ENCODE measurements at places on chromosomes 6 and 20.

DNA sequence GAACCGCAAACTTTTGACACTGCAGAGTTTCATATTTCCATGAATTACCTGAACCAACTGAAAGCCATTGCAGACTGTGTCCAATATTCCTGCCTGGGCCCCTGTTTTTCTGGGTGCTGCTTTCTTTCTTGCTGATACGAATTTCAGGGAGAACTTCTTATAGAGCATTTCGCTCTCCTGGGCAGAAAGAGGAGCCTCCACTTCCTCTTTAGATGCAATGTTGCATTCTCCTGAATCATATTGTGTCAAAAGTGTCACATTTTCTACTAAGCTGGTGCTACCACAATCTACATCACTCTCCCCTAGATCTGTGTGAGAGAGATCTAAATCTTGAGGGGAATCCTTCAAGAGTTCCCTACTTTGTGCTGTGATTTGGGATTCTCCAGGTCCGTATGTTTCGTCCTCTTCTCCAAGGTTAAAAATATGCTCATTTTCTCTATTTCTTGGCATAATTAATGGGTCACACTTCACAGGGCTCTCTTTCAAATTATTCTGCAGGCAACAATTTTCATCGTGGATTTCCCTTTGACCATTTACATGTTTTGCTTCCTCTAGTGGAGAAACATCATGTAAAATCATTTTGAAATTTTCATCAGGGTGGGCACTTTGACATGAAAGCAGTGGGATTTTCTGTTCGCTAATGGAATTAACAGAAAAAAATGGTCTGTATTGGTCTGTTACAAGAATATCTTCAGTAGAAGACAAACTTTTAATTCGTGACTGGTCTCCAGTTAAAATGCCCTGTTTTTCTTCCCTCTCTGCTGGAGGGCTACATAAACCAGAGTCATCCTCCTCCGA is 102.3 kb downstream of the DST start:
- no peak for DNase-seq

DNA sequence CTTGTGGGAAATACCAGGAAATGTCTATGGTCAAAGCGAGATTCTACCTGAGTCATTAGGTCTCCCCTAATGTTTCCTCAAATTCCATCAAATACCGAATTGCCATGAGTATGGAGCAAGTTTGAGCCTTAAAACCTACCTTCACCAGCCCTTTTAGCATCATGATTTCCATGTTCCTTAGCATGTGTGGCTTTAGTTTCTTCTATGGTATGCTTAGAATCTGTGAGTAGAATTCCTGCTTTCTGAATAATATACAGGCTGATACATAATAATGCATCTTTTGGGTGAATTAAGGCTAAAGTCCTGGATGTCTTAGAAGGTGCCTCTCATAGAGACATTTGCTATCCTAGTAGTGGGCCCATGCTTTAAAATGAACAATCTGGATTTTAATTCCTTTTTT is 32.0 kb downstream of the TSPYL4 start:
- no peak for DNase-seq

DNA sequence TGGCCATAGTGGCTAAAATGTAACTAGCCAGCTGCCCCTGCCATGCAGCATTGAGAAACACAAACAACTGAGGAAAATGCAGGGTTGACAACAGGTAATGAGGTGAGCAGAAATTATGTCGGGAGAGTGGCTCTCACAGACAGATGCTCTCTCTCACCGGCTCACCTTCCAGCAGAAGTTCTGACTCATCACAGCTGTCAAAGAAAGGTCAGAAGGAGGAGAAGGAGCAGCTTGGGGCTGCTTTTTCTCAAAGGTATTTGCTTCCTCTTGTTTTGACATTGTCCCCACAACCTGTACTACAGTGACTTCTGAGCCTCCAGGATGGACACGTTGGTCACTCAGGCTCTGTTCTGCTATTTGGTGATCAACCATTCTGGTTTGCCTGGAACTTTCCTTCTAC is 190.5 kb upstream of the HEY2 start:
- DNase-seq, result no peak

GRCh38 chr20:44765701-44766347 is 20.2 kb downstream of the KCNK15 start:
- DNase-seq, result no peak

- no peak for DNase-seq
Observed at GRCh38 chr20:32484225-32484957, 100.7 kb downstream of the NOL4L start.

DNA sequence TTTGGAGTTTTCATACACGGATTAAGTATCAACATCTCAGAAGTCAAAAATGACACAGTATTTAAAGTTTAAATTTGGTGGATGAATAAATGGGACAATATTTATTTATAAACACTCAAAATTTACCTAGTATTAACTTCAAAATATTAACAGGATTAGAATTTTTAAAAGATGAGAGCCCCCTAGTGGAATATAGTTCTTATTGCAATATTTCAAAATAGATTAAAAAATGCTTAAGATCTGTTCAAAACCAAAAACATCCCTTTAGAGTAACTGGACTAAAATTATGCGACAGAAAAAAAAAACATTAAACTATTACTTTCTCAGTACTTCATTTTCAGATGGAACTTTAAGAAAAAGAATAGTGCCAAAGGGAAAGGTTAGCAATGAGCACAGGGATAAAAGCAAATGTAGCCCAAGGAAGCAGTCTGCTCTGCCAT is 56.6 kb downstream of the SNX14 start:
- DNase-seq, result peak; percentile 20

GRCh38 chr20:41249411-41250281 is 67.9 kb downstream of the ZHX3 start:
- no peak for DNase-seq

GRCh38 chr6:44386364-44386928 is 1.1 kb upstream of the CDC5L start:
- DNase-seq, result no peak

DNA sequence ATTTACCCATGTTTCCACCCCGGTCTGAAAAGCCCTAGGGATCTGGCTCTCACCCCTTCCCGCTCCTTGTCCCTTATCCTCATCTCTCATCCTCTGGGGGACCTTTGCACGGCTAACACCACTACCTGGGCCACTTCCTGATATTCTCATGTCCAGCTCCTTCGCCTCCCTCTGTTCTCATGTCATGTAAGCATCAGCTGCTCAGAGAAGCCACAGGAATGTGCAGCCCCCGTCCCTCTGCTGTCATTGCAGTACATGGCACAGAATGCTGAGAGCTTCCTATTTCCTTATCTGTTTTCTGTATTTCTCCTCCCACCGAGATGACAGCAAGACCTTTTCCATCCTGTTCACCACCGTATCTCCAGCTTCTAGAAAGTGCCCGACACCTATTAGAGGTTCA is 102.4 kb downstream of the MTHFD1L start:
- DNase-seq, result no peak

GRCh38 chr6:4264081-4264480 is 128.7 kb upstream of the ECI2 start:
- DNase-seq, result no peak

DNA sequence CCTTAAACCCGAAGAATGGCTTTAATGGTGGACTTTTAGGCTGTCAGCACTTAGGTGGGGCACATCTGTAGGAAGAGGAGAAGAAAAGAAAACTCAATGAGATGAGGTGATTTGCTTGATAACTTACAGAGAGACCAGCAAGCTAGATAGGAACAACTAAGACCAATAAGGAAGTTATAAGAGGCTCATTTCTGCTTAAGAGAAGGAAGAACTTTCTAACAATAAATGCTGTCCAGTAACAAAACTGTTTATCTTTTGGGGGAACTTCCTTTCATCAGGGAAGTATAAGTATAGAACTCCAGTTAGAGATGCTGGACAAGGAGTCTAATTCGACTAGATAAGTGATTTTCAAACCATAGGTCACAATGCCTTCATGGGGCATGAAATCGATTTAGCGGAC is 107.2 kb upstream of the SIRPA start:
- no peak for DNase-seq

DNA sequence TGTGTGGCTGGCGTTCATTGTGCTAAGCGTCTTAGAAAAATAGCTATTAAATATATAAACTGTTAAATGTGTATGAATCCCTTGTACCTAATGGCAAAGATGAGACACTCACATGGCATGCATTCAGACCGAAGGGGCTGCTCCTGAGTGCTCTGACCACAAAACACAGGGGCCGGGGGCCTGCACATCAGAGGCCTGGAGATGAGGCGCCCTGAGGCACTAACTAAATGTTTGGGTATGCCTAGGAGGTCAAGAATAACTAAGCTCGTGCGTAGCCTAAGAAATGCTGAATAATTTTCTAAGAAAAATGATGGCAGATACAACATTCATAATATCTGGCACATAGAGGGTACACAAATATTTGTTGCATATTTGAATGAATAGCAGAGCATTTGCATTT is 92.5 kb downstream of the PSMB1 start:
- DNase-seq, result no peak

GRCh38 chr20:25512709-25513108 is 72.6 kb downstream of the NINL start:
- DNase-seq, result no peak

DNA sequence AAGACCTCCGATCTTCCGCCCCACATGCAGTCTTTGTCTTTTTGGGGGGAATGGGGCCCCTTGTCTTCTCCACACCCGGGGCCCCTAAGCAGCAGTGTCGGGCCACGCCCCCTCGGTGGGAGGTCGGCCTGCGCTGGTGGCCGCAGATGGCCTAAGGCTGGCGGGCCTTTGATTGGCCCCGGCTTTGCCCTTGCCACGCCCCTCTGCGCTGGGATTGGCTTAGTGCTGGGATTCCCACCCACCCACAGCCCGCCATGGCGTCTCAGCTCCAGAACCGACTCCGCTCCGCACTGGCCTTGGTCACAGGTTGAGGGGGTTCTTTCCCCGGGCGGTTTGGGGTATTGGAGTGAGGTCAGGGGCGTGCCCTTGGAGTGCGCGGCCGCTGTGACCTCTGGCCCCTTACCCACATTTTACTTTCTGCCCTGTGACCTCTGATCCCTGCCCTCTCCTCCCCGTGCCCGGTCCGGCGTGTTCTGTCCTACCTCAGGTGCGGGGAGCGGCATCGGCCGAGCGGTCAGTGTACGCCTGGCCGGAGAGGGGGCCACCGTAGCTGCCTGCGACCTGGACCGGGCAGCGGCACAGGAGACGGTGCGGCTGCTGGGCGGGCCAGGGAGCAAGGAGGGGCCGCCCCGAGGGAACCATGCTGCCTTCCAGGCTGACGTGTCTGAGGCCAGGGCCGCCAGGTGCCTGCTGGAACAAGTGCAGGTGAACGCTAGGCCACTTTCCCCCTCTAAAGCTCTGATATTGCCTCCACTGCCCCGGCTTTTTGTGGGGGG is at the start of gene HSD17B8:
HSD17B8 (plus strand) TSS at position 241 of the 776 bp plus-strand sequence; CDS start at position 255, 14 bp downstream.
- peak; percentile 94 for DNase-seq

GRCh38 chr6:38177882-38178583 is 358.5 kb downstream of the ZFAND3 start:
- no peak for DNase-seq

DNA sequence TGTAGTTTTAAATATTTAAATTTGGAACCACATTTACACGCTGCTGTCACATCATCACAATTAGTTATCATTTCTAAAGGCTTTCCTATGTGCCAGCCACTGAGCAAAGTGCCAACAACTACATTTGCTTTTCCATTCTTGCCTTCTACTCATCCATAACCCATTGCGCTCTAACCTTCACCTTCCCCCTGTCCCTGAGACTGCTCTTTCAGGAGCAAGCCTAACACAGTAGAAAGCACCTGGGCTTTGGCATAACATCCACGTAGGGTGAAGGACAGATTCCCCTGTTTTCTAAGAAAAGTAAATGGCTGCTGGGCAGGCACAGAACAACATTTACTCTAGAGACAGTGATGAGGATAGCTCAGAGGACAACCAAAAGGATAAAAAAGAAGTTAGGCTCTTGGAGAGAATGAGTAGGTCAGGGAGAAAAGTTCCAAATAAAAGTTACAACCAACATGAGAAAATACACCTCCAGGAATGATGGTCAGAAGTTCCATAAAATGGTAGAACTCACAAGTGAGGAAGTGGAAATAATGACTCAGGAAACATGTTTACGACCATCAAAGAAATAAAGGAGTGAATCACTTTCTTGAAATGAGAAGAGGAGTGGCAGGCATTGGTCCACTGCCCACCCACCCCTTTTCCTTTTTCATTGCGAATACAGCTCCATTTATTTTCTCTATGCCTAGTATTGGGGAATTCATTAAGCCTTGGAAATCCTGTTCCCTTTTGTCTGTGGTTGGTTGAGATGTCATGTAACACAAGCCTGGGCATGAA is 77.2 kb downstream of the PFDN4 start:
- no peak for DNase-seq

GRCh38 chr6:79115553-79116182 is 37.6 kb upstream of the PHIP start:
- no peak for DNase-seq

GRCh38 chr20:32652739-32653526 is 20.8 kb downstream of the C20orf203 start:
- DNase-seq, result peak; percentile 88

- no peak for DNase-seq
Observed at GRCh38 chr6:32642720-32643106, 5.5 kb downstream of the HLA-DQA1 start.

DNA sequence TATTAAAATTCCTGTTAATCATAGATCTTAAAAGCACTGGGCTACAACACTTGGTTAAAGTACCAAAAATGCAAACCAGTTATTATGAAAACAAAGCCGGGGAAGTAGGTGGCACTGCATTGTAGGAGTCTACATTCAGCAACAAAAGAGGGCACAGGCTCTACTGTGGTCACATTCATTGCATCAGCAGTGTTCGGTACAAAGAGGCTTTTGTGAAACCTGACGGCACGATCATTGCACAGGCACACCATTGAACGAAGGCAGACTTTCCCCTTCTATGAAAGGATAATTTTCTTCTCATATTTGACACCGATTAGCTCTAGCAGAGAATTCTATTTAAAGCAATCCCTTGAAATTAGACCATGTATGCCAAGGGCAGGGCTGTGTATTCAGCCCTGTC is 44.6 kb upstream of the AGPAT4 start:
- DNase-seq, result no peak

GRCh38 chr6:80186082-80186481 is 79.6 kb downstream of the BCKDHB start:
- DNase-seq, result no peak

DNA sequence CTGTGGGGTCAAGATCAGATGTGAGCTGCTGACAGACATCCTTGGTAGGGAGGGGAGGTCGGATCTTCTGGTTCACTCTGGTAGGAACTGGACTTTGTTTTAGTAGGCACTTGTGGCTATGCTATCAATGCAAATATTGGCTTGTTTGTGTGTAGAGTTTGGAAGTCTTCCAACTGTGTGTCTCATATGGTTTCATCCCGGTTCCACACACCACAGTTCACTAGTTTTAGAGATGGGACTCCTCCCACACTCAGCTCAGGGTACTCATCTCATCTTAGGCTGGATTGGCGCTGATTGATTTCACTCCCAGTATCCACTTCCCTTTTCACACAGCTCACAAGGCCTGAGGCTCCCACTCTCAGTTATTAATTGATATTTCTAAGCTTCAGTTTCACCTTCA is 161.3 kb downstream of the THBS2 start:
- no peak for DNase-seq
